Activated T-helper 2 cell treated with anti-CD3 and anti-CD28 coated beads, Interferon-gamma antibody, Interleukin-2, Interleukin-4, amounts not matched to agents 10 μg/mL and 5 μg/mL and 100 μg/mL, durations not matched to agents 14 hours and 24 hours and 36 hours (primary cell): ENCODE measurements at places on chromosomes 16 and 17.
A peak's percentile ranks its signal among the peaks of the same experiment; 100 is the strongest.

- DNase-seq, result no peak
These were observed 193.4 kb upstream of the GSE1 start for GRCh38 chr16:85419503-85420408.

GRCh38 chr17:72474719-72475477, 354.1 kb downstream of the SOX9 start:
- no peak for DNase-seq

- DNase-seq, result peak; percentile 52
These were observed 260.4 kb upstream of the TBX2 start for GRCh38 chr17:61139219-61139618.

GRCh38 chr17:81631482-81631881, 5.4 kb downstream of the NPLOC4 start:
- no peak for DNase-seq

DNA sequence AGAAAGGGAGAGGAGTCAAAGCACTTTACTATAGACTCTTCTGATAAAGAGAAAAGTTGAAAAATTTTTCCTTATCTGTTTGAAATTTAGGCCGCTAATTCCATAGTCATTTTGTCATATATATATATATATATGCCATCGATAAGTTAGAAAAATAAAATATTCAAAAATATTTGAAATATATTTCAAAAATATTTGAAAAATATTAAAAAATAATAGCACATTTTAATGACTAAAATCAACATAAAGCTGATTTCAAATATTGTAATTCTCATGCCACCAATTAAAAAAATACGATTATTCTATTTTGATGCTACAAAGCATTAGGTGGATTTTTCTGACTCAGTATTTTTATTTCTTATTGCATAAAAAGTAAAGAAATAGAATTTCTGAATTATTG, 87.1 kb downstream of the KIF2B start:
- DNase-seq, result no peak

- peak; percentile 62 for DNase-seq
These were observed 24.3 kb downstream of the POLR3E start for GRCh38 chr16:22321340-22322001.
